Renal cortex interstitium (tissue), 15 donors: ENCODE measurements at places on chromosomes 7 and 10.

DNA sequence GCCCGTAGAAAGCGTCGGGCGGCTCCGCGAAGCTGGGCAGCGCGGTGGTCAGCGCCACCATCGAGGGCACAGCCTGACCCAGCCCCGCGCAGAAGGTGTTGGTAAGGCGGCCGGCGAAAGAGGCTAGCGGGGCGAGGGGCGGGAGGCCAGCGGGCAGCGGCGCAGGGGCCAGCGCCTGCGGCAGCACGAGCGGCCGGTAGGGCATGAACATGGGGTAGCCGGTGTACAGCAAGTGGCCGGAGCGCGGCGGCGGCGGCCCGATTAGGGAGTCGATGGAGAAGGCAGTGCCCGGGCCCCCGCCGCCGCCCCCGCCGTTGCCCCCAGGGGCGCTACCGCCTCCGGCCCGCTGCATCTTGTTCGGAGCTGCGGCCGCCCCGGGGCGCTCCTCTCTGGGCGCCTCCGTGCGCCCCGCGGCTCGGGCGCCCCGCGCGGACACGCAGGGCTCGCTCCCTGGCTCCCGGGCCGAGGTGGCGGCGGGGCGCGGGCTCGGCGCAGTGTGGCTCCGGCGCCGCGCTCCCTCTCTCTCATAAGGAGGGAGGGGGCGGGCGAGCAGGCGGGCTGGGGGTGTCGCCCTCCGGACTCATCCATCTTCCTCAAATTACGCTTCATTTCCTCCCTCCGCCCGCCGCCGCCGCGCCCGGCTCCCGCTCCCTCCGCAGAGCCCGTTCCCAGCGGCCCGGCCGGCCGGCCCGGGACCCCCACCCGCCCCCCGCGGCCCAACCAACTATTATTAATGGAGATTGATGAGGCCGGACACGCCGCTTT is at the start of gene GBX1:
Gene GBX1, minus strand, starts transcription at position 498 of the 765 bp plus-strand sequence. Its CDS starts 146 bp downstream, at position 352.
- DNase-seq = no peak

- DNase-seq = no peak
Observed at GRCh38 chr10:131758062-131758938, 142.5 kb upstream of the PPP2R2D start.

DNA sequence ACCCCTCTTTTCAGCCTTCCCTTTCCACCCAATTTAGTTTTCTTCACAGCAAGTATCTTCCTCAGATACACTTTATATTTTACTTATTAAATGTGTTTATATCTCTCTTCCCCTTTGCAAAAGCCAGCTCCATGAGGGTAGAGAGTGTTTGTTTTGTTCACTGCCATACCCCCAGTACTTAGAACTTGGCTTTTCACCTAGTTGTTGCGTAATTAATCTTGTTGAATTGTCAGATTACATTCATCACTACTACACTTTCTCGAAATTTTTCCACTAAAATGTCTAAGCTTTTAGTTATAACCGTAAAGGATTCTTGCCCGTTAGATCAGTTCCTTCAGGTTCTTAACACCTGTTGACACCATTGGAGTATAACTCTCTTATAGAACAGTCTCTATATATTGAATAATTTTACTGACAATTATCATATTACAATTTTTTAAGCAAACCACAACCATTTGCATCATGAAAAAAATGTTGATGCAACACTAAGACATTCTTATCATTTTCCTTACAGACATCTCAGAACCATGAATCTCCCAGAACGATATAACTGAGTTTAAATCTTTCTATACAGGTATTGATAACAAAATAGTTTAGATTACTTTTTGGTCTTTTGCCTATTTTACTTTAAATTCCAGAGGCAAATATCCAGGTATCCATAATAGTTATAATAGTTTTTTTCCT is 29.9 kb downstream of the VWDE start:
- no peak for DNase-seq

GRCh38 chr10:131251146-131251541 is 60.4 kb downstream of the TCERG1L start:
- no peak for DNase-seq

DNA sequence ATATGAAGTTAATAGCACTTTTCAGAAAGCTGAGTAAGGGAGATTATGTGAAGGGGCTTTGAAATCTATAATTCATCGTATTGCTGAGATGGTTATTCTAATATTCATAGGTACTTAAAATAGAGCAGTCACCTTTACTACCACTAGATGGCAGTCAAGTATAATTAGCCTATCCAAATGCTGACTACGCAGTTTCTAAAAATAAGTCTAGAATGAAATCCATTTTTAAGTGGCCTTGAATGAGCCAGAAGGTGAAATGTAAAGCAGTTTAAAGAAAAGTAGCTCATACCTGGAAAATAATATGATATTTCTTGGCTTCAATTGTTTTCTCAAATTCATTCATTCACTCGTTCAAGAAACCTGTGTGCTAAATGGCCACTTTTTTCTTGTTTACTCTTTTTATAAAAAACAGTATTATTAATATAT is 1277.1 kb downstream of the GATA3 start:
- DNase-seq = peak; percentile 53

GRCh38 chr7:21370283-21370982 is 57.5 kb upstream of the SP4 start:
- DNase-seq = no peak

GRCh38 chr7:141281311-141281710 is 207.4 kb downstream of the TMEM178B start:
- no peak for DNase-seq

GRCh38 chr10:93077860-93078337 is 4.2 kb downstream of the CYP26A1 start:
- no peak for DNase-seq

GRCh38 chr7:108424013-108424412 is 32.2 kb downstream of the NRCAM start:
- no peak for DNase-seq

DNA sequence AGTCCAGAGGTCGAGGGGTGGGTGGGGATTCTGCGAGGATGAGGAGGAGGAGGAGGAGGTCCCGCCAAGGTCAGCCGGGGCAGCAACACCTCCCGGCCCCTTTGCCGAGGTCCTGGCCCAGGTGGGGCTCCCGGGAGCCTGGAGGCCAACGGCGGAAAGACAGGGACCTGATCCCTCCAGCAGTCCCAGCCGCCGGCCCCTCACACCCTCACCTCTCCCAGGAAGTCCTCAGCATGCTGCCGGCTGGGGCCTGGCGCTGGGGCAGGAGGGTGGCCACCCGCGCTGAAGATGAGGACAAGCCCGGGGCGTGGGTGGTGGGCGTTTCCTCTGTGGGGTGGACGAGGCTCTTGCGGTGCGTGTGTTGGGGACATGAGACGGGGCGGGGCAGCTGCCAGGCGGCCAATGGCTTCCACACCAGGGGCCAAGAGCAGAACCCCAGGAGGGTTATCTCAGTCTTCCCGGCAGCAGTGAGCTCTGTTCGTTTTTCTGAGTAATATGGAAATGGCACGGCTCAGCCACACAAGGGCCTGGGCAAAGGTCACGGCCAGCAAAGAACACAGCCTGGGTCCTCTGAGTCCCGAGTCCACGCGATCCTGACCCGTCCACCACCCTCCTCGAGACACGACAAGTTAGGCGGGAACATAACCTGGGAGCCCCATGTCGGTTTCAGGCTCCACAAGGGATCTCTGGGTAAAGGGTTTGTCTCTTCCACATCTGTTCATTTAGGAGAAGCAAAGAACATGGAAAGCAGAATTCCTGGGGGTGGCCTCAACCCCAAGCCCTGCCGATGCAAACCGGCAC is 82.9 kb upstream of the PDGFA start:
- DNase-seq = no peak

GRCh38 chr7:1537535-1538412 is 7.3 kb downstream of the MAFK start:
- DNase-seq = peak; percentile 80

GRCh38 chr10:62626817-62627216 is 177.7 kb upstream of the ADO start:
- DNase-seq = no peak

GRCh38 chr10:122239578-122240257 is 31.4 kb upstream of the BTBD16 start:
- DNase-seq = no peak

DNA sequence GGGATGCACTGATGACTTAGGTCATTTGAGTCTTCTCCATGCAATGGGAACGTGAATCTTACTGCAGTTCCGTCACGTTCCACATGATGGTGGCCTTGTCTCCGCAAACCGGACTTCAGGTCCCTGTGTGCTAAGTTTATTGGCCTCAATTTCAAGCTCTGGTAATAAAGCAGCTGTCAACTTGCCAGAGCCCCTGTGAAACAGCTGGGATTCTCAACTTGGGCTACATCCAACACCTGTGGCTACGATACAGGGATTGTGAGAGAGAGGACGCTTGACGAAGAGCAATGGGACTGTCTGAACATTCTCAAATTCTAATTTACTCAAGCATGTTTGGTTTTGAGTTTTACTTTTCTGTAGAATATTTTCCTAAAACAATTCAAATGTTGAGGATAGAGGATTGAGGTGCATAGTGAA is 174.2 kb downstream of the PTN start:
- peak; percentile 64 for DNase-seq

GRCh38 chr7:90530263-90530662 is 60.8 kb downstream of the PTTG1IP2 start:
- DNase-seq = no peak

DNA sequence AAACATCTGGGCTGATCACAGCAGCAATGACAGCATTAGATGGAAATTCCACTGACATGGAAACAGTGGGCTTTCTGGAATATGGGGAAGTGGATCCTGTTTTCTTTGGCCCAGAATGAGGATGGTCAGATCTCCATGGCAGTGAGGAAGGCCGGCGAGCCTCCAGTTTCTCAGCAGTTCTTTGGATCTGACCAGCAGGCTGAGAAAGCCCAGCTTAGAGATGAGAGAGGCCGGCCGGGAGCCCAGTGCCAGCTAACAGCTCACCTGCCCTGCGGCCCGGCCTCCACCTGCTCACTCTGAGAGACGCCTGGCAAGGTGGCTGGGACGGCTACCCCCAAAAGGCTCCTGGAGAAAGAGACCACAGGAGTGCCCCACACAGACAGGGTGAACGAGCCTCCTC is 24.2 kb downstream of the GPER1 start:
- DNase-seq = no peak

DNA sequence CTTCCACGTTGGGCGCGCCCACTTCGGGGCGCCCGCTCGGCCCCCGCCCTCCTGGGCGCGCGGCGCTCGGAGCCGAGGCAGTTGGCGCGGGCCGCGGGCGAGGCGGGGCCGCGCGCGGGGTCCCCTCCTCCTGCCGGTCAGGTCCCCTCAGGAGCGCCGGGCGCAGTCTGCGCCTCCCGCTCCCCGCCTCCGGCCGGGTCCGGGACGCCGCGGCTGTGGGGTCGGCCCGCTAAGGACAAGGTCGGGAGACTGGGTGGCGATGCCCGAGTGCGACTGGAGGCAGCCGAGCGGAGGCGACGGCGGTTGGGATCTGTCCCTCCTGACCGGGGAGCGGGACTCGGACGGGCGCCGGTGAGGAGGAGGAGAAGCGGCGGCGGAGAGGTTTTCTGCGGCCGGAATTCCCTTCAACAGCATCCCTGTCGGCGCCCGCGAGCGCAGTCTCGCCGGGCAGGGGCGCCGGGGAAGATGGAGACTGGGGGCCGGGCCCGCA is at the start of gene ATRNL1:
Gene ATRNL1, plus strand, starts transcription at position 80 of the 490 bp plus-strand sequence. Its CDS starts 386 bp downstream, at position 466.
- no peak for DNase-seq

DNA sequence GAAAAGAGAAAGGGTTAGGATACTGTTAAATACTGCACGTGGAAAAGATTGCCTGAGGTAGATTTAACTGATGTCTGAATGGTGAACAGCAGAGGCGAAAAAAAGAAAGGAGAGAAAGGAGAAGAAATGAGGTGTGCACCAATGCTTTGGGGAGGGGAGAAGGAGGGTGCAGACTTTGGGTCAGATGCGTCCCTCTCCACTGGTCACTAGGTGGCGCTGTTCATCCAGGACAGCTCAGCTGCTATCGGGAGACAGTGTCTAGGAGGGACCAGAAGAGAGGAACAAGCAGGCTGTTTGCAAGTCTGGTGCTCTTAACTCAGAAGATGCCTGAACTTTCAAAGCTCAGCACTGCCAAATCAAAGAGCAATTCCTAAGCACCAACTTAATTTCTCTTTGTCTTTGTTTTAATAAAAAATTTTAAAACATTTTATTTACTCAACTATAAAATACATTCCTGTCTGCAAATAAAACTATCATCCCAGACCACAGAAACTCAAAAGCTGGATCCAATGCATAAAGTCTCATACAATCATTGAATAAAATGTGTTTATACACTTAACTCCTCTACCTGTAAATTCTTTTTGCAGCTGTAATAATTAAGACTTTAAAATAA is 83.9 kb upstream of the PDLIM1 start:
- peak; percentile 63 for DNase-seq

GRCh38 chr7:2231992-2232765 is 566 bp downstream of the MAD1L1 start:
- peak; percentile 26 for DNase-seq

DNA sequence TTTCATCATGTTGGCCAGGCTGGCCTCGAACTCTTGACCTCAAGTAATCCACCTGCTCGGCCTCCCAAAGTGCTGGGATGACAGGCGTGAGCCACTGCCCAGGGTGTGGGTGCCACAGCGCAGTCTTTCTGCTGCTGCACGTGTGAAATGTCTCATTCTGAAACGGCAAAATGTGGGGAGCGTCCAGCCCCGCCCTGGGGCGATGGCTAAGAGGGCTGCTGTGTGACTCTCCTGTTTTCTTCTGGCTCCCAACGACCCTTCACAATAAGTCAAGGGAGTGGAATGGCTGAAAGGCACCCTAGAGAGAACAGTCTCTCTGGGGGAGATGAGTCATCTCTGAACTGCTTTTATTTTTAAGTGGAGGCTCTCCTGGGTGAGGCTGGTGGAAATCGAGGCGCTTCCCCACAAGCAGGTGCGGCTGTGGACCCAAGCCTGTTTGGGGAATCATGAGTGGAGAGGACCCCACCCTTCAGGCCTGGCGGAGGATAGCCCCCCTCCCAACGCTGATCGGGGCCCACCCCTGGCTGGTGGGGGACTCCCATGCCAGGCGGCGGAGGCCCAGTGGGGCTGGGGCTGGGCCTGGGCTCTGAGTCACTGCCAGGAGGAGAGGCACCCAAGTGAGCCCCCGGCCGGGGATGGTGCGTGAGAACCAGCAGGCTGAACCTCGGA is 18.0 kb downstream of the ADAP1 start:
- DNase-seq = no peak

DNA sequence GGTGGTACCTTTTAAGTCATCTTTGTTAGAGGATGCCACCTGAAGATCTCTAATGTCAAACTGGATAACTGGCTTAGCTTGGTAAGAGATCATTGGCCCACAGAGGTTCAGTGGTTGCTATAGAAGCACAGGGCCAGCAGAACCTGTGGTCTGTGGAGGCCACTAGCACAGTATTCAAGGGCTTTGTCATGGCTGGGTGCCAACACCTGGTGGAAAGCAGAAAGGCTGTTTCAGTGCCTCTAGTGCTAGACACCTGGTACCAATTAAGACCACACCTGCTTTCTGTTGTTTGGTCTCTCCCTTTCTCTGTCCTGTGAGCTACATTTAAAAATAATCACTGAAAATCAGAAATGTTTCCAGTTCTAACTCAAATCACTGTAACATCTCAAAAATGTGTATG is 10.0 kb upstream of the PCGF5 start:
- DNase-seq = no peak

DNA sequence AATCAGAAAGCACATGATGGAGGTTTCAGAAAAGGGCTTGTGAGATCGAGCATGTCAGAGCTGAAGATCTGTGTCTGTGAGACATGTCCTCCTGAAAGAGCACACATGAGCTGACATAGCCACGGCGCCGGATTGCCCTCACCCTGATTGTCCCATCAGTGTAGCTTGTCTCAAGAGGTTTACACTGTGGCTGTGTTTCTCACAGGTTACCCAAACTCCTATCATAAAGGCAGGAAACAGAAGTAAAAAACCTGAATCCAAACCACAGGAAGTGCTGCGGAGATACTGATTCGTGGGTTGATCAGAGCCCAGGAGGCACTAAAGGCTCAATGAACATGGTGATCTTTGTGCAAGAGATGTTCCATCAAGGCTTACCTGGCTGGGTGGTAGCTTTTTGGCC is 3.9 kb upstream of the ATP6V0E2 start:
- no peak for DNase-seq
